Aorta (tissue), 5 donors: ENCODE measurements at places on chromosomes 7 and 10.

DNA sequence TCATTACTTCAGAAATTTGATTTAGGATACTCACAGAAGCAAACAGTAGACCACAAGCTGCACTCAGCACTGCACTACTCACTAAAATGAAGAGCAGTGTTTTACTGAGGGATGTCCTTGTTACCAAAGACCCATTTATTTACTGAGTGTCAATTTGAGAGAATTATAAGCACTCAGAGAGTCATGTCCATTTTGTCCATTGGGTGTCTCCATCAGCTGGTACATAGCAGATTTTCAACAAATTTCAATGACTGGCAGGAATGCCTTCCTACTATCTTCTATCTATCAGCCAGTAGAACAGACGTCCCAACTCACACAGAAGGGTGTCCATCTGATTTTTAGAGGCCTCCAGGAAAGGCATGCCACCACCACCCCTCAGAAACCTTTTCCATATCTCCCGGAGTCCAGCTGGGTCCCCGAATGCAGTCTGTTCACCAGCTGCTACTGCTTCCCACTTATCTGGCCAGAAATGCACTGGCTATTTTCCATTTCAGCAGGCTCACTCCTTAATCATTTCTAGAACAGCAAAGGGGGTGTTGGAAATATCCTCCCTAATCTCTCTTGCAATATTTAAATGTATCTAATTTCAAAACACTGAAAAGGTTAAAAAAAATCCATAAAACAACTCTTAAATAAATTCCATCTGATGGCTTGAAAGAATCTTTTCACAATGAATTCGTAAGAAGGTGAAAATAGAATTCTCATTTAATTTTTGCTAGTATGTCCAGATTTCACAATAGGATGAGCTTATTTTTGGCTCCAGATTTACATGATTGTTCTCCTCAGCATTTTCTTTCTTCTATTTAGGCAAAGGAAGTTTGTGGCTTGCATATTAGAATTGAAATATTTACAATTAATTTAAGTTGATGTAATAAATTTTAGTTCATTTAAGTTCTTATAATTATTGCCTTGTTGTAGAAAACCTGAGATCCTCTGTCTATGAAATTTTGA, 1164.0 kb upstream of the CELF2 start:
- DNase-seq = no peak

- DNase-seq = no peak
These were observed 71.5 kb downstream of the PARP12 start for GRCh38 chr7:139991269-139991666.

DNA sequence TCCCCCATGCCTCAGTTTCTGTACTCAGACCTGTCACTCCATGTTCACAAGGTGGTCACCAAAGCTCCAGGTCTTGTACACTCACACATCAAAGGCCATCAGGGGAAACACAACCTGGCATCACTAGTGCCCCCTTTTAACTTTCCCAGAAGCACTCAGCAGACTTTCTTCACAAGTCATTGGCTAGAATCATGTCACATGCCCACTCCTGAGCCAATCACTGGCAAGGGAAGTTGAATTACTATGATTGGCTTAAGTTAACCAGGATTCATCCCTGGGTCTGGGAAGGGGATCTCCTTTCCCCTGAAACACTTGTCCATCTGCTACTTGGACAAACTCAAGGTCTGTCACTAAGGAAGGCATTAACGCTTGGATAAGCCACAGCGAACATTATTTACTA, 193.8 kb upstream of the PLXNA4 start:
- DNase-seq = no peak

GRCh38 chr10:130368761-130369560, 232.8 kb downstream of the GLRX3 start:
- DNase-seq = no peak

DNA sequence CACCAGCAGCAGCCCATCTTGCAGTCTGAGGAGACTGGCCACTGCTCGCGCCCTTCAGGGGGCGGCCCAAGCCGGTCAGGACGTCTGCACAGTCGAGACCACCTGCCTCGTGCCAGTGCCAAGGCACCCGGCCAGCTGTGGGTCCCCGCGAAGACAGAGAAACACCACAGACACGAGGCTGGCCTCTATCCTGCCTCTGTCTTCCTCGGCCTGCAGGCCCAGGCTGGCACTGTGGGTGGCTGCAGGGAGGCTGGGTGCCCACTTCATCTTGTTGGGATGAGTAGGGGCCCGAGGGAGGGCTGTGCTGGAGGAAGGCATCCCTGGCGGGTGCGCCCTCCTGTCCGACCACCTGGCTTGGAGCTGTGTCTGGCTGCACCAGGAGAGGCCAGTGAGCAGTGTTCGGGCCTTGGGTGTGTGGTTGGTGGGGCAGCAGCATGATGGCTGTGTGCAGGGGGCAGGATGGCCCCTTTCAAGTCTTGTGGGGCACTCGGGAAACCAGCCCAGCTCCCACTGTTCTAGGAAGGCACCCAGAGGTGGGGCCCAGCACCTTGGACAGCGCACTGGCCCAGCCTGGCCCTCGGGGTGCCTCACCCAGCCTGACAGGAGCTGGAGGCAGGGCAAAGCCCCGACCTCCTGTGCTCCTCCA, 7.3 kb downstream of the DPYSL4 start:
- DNase-seq = peak; percentile 54

- no peak for DNase-seq
These were observed 453.2 kb downstream of the TNS3 start for GRCh38 chr7:47128700-47129099.

DNA sequence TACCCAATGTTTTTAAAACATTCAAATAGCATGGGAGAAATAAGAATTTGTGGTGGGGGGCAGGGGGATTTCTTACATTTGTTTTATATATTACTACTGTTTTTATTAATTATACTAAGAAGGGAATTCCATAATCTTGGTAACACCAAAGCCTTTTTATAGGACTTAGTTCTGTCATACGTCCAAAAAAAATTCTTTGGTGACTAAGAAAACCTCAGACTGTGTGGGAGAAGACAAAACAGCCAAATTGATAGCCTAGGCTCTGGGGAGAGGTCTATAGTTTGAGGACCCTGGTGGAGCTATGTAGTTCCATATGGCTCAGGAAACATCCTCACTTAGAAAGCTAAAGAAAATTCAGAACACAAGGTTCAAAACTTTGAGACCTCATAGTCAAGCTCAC, 23.4 kb downstream of the ACSM6 start:
- DNase-seq = no peak

DNA sequence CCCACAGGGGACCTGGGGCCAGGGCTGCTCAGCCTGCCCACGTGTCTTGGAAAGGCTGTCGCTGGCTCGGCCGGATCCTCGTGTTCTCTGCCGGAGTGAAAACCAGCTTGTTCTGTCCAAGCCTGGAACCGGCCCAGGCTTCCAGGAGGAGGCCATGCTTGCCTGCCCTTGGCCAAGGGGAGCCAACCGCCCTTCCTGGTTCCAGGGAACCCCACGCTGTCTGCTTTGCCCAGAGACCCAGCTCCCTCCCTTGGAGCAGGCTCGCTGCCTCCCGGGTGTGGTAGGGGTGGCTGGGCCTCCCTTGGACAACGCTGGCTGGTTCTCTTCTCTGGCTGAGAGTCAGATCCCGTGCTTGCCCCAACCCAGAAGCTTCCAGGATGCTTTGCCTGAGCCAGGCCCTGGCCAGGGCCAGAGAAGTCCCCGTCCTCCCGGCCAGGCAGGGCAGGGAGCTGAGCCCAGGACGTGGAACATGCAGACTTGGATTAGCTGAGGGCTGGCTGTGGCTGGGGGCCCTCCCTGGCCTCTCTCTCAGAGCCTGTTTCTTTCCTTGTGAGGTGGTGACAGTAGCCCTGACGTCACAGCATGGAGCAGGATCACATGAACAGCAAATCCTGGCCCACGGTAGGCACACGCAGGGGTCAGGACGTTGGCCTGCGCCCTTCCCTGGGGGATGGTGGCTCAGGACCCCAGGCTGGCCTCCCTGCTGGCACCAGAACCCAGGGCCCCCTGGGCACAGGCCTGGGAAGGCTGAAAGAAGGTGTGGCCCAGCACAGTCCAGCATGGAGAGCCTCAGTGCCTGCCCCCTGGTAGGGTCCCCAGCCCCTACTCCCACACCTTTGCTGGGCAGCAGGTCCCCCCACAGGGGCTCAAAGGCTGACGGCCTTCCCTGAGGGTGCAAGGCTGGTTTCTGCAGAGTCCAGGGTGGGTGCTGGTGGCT, 67.5 kb downstream of the PWWP2B start:
- DNase-seq = peak; percentile 92

DNA sequence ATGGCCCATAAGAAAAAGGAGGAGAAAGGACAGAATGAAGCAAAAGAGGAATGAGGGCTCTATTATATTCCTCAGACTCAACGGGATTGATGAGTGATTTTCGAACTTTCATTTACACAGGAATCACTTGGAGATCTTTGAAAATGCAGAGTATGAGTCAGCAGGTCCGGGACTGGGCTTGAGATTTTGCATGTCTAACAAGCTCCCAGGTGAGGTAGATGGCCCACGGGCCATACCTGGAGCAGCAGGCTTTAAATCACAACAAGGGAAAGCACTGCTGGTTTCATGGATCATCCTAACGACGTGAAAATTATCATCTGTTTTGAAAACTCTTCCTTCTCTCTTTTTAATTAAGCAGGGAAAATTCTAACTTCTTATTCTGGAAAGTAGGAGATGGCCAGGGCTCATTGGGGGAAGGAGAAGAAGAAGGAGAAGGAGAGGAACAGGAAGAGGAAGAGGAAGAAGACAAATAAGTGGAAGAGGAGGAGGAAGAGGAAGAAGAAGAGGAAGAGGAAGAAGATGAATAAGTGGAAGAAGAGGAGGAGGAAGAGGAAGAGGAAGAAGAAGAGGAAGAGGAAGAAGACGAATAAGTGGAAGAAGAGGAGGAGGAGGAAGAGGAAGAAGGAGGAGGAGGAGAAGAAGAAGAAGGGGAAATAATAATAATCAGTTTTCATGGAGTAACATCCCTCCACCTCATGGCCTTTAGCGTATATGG, 3.8 kb upstream of the SDK1 start:
- DNase-seq = no peak

GRCh38 chr10:132282667-132283603, 24.8 kb downstream of the STK32C start:
- peak; percentile 36 for DNase-seq

DNA sequence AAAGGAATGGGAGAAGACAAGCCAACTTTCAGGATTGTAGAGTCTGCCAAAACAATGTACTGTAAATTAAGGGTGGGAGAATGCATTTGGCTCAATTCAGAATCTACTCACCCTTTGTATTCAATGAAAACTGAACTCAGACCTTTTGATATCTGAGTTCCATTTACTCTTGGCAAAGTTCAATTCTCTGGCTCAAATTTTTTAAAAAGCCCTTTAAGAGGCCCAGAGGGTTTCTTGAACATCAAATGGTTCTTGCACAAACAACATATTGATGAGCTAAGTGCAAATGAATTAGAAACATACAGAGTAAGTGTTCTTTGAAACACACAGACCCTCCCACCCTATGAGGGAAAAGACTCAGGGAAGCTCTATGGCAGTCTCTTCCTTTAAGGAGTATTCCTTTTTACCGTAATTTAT, 5.2 kb upstream of the XPNPEP1 start:
- no peak for DNase-seq

DNA sequence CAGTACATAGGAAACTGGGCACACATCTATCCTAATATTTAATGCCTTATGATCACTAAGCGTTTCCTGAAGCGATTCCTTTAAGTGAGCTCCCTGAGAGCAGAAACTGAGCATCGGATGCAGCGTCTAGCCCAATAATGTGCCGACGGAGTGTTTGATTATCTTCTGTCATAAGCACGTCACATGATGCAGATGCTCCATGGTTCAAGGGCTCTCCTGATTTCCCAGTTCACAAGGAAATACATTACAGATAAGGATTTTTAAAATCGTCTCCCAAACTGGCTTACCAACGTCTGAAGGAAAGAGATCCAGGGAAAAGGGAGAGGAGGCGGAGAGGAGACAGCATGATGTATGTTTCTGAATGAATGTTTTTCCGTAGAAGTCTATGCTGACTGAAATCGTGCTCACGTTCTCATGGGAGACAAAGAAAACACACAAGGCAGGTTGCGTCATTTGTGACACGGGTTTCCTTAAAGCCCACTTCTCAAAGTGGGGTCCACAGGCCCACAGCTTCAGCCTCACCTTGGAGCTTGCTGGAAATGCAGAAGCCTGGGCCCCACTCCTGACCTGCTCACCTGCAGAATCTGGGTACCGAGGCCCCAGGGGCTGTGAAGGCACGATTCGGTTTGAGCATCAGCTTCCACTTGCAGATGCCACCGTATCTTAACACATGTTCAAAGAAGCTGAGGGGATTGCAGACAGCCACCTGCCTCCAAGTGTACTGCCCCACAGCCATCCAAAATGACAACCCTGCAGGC, 21.5 kb upstream of the INSIG1 start:
- DNase-seq = peak; percentile 27

GRCh38 chr10:50641626-50642025, 17.9 kb upstream of the SGMS1 start:
- DNase-seq = no peak

DNA sequence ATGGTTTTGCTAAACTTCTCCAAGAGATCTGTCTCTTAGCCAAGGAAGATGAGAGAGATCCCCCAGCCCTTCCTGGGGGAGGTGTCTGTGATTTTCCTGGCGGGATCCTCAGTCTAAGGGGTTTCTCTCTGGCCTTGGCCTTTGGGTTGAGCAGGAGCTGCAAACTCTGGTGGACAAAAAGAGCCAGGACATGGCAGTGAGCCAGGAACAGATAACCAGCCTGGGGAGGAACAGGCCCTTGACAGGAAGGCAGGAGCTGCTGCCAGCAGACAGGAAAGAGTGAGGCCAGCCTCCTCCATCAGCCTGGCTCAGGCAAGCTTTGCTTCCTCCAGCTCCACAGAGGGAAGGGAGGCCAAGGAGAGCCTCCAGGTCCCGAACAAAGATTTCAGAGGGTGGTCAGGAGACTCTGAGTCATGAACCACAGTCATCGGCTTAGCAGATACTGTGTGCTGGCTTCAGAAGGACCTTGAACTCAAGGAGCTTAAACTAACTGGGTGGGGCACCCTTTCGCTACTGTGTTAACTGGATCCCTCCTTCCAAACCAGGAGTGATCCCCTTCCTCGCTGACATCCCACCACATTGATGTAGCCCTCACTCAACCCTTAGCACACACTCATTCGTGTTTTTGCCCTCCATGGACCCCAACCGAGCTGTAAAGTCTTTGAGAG, 34.7 kb downstream of the DDIT4 start:
- peak; percentile 79 for DNase-seq

- DNase-seq = no peak
These were observed 29.4 kb downstream of the SRRM3 start for GRCh38 chr7:76231071-76231470.

- DNase-seq = no peak
These were observed 42.7 kb upstream of the RSBN1L start for GRCh38 chr7:77653572-77653971.

GRCh38 chr10:130022086-130022485, 58.0 kb upstream of the EBF3 start:
- DNase-seq = no peak

- DNase-seq = no peak
These were observed 57.5 kb downstream of the COL17A1 start for GRCh38 chr10:104028146-104028545.

DNA sequence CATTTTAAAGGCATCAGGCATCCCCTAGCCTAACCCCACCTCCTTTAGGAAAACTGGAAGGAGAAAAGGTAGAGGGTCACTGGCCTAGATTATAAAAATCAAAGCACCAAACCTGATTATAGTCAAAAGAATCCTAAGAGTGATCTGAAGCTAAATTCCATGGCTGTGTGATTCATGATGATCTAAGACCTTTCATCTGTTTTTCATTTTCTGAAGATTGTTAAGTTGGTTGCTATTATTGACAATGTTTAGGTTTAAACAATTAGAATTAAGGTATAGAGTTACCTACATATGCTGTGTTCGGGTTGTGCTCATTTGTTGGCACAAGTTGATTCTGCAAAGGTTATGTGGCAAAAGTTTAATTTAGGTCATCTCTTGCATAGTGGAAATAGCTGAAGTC, 148.7 kb downstream of the BICC1 start:
- no peak for DNase-seq

GRCh38 chr10:4947635-4948596, 15.3 kb upstream of the AKR1C1 start:
- DNase-seq = peak; percentile 58
